OCI-M1 (cell line): ENCODE measurements at places on chromosomes 16 and 17.

DNA sequence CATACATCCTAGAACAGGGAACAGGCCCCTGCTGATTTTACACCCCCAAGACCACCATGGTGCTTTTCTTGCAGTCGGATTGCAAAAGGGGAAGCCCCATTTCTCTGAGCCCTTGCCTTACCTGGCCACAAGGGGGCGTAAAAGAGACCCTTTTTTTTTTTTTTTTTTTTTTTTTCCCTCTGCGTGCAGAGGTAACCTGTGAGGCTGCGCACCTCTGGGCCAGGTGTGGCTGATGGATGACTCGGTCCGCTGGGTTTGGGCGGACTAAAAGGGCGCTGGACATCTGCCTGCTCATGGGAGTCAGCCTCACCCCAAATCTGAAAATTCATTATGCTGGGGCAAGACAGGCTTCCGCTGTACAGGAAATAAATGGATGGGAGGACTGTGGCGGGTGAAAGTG, 281.0 kb downstream of the CBLN1 start:
- DNase-seq, result no peak

- peak; percentile 90 for DNase-seq
Observed at GRCh38 chr16:29710227-29711219, 31.5 kb downstream of the QPRT start.

DNA sequence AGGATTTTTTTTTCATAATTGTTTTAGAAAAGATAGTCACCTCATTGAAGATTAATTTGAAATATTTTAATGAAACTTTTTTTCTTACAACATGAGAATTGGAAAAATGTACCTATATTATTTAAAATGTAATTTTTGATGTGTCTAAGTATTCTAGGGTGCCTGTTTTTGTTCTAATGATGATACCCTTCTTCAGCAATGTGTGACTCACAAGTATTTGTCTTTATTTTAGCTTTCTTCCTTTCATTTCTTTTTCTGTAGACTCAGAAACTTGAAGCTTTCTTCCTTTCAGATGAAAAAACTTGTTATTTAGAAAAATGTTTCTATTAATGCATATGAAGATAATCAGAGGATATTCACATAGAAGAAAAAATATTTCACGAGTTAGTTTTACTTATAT, 231.8 kb downstream of the BCAS3 start:
- no peak for DNase-seq

DNA sequence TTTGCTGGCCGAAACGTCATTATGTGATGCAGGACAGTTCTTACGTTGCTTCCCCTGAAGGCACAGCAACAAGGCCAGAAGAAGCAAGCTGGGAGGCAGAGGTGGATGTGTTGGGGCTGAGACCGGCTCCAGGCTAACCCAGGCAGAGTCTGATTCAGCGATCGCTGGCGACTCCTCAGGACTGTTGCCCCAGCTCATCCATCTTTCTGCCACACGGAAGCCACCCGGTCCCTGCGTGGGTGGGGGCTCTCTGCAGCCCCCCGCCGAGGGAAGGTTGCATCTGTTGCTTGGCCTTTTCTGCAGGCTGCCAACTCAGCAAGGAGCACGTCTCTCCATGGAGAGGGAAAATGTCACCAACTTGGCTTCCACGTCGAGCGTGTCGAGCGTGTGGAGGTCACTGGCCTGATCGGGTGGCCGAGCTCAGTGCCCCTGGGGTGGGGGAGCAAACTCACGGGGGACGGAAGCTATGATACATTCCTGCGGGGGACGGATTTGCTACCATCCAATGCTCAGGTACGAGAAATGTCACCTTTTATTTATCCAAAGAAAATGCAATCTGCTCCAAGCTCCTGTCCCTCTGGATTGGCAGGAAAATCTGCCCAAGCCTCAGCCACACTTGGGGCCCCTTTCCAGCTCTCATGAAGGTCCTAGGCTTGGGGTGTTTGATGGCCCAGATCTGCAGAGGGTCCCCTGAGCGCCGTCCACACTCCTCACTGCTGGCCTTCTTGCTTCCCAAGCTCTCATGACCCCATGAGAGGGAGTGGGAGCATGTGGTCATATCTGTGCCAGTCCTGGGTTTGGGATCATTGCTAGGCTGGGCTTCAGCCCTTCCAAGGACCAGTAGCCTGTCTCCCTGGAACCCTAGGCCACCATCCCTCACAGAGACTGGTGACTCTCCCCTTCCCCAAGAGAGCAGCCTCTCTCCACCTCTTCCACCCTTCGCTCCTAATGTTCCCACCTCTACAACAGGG, 69.4 kb downstream of the RPH3AL start:
- DNase-seq, result no peak

- DNase-seq, result no peak
Observed at GRCh38 chr16:86337138-86337537, 173.2 kb upstream of the FOXF1 start.

GRCh38 chr17:6325051-6325450, 109.9 kb downstream of the AIPL1 start:
- DNase-seq, result no peak

DNA sequence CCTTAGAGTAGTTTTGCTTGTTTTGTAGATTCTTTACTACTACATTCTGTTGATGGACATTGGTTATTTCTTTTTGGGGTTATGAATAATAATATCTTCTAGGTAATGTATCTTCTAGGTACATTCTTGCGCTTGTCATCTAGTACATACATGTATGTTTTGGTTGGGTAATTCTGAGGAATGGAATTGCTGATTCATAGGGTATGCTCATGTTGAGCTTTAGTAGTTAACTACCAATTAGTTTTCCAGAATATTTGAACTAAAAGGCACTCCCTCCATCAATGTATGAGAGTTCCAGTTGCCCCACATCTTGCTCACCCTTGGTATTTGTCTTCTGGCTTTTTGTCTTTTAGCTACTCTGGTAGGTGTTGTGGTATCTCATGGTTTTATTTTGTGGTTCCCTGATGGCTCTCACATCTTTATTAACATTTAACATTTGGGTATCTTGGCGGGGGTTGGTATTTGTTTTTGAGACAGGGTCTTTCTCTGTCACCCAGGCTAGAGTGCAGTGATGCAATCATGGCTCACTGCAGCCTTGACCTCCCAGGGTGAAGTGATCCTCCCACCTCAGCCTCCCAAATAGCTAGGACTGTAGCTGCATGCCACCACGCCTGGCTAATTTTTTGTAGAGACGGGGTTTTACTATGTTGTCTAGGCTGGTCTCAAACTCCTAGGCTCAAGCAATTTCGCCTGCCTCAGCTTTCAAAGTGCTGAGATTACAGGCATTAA, 47.1 kb downstream of the SLC6A4 start:
- DNase-seq, result no peak

- no peak for DNase-seq
Observed at GRCh38 chr17:57403236-57403635, 146.9 kb downstream of the MSI2 start.

DNA sequence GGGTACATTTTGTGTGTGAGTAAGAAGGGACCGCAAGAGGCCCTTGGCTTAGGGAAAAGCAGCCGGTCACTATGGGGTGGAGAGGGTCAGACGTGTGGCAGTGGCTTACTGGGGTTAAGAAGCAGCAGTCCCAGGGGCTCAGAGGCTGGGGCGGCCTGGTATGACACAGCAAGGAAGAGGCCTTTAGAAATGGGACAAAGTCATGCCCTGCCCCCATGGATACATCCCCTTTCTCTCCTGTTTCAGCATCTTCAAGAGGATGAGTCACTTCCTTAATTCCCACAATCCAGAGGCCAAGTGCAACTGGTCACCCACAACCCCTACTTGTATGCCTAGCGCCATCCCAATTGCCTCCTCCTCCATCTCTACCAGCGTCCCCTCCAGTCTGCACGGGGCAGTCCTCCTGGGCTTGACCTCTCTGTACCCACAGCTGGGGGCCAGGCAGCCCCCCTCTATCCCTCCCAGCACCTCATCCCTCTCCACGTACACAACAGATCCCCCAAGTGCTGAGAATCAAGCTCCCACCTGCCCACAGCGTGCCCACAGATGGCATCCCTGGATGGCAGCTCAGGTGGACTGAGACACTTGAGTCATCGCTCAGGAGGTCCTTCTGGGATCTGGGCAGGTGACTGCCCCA, 6.9 kb upstream of the EFTUD2 start:
- DNase-seq, result peak; percentile 23

DNA sequence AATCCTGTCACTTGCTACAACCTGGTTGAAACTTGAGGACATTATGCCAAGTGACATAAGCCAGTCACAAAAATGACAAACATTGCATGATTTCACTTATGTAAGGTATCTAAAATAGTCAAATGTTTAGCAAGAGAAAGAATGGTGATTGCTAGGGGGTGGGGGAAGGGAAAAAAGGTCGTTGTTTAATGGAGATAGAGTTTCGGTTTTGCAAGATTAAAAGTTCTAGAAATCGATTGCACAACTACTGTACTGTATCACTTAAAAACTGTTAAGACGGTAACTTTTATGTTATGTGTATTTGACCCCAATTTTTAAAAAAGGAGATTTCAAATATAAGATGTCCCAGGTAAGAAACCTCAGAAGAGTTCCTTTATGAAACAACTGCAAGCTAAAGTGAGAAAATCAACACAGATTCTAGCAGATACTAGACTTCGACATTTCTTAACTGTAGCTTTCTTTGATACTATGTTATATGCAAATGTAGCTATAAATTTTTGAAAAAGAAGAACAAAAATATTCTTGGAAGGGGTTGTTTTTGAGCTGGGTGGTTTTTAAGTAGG, 5.9 kb downstream of the MEOX1 start:
- peak; percentile 71 for DNase-seq

- DNase-seq, result peak; percentile 10
Observed at GRCh38 chr16:9139965-9140364, 48.5 kb downstream of the HAPSTR1 start.

DNA sequence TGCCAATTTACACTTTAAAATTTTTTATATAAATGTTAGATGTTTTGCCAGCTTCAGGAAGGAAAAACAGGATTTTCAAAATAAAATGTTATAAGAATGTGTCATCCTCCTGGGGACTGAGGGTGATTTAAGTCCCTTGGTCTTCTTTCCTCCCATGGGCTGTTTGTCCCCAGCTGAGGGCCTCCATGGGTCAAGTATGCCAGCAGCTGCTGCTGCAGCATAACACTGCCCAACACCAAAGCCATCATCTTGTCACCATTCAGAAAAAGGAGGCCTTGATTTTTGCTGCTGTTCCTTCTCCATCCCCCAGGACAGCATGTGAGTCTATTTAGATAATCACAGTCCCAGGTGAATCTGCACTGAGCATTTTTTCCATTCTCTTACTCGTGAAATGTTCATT, 188.5 kb downstream of the LGALS9B start:
- no peak for DNase-seq

- DNase-seq, result no peak
Observed at GRCh38 chr17:67375716-67376115, 1.4 kb upstream of the PITPNC1 start.

DNA sequence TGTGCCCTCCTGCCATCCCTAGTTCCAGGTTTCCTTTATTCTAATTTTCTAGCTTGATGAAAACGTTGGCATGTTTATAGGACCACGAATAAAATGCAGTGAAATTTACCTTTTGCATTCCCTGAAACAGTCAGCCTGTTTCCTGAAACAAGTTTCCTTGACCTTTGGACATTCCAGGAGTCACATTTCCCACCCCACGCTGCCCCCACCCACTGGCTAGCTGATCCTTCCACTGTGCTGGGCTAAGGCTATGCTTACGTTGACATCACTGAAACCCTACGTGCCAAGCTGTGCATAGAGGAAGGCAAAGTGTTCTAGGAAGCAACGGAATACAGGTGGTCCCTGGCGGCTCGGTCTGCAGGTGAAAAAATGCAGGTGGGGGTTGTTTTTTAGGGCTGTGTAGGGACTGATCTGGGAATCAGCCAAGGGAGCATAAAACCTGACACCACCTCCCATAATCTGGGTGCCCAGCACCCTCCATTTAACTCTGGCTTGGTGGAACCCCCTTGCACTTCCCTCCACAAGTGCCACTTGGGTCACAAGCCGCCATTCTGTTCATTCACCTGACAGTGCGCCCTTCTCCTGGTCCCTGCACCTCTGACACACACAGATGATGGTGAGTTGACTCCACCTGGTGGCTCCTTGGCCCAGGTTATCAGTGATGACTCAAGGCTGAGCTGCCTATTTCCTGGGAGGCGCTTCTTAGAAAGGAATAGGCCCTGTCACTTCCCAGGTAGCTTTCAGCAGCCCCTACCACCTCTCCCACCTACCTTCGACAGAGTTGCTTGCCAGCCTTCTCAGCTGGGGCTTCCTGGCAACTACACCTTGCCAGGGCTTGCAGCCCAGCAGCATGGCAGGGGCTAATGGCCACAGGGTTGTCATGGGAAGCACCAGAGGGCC, 83.7 kb downstream of the N4BP1 start:
- DNase-seq, result peak; percentile 6

- DNase-seq, result no peak
Observed at GRCh38 chr17:34285286-34285792, at the start of gene CCL11. CCL11 (plus strand) TSS chr17:34285742; CDS start chr17:34285809, 67 bp downstream.

GRCh38 chr16:84373907-84374489, 5.7 kb downstream of the ATP2C2 start:
- DNase-seq, result peak; percentile 37

DNA sequence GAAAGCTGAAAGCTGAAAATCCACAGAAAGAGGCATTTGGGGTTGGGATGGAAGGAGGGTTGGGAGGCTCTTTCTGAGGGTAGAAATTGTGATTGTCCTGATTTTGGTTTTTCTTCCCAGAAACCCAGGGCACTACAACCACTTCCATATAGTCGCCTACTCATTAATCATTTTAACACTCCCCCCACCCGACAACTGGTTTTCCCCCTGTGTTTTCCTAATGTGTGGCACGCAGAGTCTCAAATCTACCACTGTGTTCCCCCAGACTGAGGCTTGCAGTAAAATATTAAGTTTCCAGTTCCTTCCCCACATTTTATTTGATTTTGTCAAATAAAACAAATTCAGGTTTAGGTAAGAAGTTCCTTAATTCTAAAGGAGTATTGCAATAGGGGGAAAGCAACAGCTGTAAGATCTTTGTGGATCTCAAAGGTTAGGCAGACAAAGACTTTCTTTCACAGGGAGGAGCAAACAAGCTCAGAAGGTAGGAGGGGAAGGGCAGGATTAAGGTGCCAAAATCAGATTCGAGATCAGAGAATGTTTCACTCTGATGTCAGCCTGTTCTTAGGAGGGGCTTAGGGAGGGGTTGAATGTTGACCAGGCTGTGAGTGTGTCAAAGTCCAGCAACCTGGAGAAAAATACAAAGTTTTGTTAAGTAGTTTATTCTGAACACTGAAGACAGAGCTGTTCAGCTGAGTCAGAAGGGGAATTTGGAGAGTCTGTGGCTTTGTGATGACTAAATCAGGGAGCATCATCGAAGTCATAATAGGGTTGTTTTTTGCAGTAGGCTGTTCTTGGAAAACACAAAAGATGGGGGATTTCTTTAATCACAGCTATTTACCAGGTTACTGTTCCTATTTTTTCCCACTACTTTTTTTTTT, 3.6 kb downstream of the ZNF267 start:
- DNase-seq, result peak; percentile 57

- DNase-seq, result peak; percentile 38
Observed at GRCh38 chr17:6660805-6661463, 9.4 kb downstream of the C17orf100 start.

- DNase-seq, result no peak
Observed at GRCh38 chr17:19508577-19508867, 25.1 kb upstream of the SLC47A1 start.

GRCh38 chr17:80722661-80723060, 178.0 kb downstream of the RPTOR start:
- DNase-seq, result no peak
